ENCODE measurements at places on chromosomes 16 and 17.

DNA sequence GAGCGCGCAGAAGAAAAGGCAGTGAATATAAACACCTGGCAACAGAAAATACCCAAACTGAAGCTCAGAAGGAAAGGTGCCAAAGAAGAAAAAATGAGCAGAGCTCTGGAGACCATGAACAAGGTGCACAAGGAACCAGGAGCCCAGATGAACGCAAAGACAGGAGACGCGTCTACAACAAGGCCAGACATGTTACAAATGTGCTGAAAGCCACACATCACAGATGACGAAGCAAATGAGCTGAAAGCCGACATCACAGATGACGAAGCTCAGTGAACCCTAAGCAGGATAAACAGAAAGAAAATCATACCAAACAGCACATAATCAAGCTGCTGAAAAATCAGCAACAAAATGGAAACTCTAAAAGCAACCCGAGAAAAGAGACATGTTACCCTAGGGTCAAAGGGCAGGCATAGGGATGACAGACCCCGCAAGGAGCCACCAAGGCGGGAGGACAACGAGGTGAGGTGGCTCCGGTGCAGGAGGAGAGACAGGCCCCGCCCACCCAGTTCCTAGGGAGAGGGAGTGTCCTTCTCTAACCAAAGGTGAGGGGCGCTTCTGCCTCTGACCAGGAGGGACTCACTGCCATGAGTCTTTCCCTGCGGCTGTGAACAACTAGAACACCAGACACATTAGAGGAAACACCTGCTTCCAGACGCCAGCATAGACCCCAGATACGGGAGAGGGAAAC is 39.1 kb downstream of the CCDC57 start:
- no peak for DNase-seq

GRCh38 chr17:48427598-48427997 is 2.4 kb downstream of the SKAP1 start:
- no peak for DNase-seq

DNA sequence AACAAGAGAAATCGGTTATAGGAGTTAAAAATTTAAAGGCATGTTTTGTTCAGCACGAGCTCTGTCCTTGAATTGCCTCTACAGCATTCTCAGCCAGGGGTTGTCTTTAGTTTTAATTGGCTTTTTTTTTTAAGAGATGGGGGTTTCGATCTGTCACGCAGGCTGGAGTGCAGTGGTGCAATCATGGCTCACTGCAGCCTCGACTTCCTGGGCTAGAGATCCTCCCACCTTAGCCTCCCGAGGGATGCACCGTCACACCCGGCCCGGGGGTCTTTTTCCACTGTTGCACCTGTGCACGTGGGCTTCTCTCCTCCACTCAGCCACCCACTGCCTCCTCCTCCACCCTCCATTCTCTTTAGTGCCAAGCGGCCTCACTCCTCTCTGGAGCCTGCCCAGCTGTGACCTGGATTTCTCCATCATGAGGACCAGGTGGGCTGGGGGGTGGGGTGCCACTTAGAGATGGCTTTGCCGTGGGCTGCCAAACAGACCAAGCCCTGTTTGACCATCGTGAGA is 106.8 kb upstream of the SEC14L1 start:
- DNase-seq, result no peak

DNA sequence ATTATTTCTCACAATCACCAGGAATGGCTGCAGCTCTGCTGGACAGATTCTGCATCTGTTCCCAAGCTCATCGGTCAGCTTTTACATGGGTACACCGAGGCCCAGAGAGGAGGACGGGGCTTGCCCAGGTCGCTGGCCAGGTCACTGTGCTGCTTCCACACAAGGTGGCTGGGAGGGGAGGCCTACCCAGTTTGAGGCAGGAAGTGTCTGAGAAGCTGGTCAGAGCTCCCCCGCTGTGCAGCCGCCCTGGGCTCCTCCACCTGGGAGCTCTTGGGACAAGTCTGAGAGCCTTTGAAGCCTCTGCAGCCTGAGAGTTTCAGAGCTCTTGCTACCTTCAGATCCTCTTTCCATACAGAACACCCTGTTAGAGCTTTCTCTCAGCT is 143.3 kb downstream of the CLEC16A start:
- DNase-seq, result no peak

- no peak for DNase-seq
Observed at GRCh38 chr17:81952792-81953228, 5.8 kb upstream of the MYADML2 start.

DNA sequence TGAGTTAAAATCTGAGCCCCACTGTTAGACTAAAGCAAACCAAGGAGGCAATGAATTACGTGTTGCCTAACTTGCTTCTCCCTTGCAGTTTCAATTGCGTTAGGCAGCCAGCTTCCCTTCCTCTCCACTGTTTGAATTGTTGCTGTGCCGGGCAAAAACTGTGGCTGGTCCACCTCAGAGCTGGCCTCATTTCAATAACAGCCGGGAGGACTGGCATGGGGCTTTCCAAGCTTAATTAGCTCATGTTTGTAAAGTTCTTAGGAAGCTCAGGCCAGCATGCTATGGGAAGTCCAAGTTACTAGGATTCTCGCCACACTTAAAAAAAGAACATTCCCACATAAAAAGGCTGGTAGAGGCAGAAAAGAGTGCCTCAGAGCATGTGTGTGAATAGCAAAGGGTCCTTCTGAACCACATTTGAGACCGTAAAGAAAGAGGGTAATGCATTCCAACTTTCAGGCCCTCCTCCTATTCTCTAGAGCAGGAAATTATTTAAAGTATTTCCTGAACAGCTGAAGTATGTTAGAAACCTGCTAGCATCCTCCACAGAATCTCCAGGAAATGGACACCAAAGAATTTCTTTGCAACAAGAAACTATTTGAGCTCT is 79.0 kb upstream of the SMURF2 start:
- no peak for DNase-seq

- DNase-seq, result no peak
Observed at GRCh38 chr17:42286411-42287221, 1.7 kb upstream of the STAT5A start.

Measured in NCI-H1048 (cell line).